ENCODE measurements at places on chromosomes 6 and 20.

GRCh38 chr20:43744151-43744611 lies 17.4 kb upstream of the GTSF1L start:
- no peak for DNase-seq

DNA sequence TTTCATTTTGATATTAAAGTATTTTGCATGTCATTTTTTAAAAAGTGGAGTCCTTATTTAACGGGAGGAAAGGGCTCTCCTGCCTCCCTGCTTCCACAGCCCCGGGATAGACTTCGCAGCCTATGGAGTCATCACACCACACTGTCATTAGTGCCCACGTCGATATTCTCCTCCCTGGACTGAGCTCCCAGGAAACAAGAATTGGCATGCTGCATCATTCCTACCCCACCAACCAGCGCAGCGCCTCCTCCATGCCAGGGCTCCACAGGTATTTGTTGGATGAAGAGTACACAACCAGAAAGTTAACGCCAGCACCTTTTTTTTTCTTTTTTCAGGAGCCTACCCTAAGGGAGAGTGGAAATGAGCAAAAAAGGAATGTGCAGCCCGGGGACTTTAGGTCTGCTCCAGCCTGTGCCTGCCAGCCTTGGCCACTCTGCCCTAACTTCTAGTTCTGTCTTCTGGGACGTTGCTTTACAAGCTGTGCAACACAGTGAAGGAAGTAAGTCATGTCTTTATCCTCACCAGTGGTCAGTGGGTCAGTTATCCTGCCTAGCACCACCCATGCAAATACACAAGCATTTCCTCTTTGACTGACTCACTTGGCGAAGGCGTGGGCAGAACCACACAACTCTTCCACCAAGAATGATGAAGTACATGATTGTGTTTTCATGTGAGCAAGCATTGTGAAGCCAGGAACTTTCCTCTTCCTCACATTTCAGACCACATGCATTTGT lies 180.7 kb upstream of the UST start:
- DNase-seq, result no peak

DNA sequence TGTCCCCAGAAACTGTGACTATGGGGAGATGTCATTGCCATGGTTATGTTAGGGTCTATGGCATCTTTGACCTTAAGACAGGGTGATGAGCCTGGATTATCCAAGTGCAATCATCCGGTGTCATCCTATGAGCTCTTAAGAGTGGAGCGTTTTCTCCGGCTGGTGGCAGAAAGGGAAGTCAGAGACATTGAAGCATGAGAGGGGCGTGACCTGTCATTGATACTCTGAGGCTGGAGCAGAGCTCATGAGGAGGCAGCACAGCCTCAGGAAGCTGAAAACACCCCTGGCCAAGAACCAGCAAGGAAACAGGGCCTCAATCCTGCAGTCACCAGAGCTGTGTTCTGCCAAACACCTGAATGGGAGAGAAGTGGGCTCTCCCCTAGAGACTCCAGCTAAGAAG lies 59.6 kb downstream of the ANKRD60 start:
- no peak for DNase-seq

DNA sequence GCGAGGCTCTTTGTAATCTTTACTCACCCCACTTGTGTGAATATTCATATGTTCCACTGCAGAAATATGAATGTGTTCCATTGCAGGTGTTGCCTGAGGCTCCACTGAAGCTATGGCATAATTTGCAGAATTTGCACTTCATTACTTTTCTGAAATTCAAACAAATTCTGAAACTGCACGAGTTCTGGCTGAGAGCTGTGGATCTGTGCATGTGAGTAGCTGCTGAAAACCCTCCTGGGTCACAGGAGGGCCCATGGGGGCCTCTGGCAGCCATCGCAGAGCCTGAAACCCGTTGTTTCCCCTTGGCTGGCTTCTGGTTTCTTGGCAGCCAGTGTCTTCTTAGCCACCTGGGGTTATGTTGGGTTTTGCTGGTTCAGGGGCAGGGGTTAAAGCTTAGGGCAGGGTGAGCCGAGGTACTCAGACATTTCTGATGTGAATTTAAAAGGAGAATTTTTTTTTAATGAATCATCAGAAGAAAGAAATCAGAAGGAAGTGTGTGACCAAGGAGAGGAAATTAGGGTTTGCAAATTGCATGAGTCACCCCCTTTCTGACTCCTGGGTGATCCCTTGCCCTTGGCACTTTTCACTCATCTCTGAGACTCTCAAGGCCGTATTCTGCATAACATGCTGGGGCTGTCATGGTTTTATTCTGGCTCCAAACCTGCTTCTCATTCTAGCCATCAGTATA lies 40.6 kb downstream of the TOX2 start:
- no peak for DNase-seq

DNA sequence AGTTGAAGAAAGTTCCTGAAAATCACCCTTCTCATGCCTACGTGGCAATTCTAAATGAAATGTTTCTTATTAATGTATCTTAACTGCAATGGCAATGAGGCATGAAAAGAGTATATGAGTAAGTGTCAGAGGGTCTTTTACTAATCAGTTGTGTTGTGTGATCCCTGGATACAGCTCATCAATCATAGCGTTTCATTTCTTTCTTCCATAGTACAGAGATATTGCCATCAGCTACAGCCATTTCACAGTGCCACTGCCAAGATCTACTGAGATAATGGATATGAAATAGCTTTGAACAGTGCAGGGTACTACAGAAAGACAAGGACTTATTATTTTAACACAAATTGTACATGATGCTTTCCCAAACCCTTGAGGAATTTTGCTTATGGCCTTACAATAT lies 450.8 kb downstream of the KHDRBS2 start:
- no peak for DNase-seq

GRCh38 chr6:166541876-166542579 lies 44.5 kb downstream of the RAMACL start:
- DNase-seq, result no peak

DNA sequence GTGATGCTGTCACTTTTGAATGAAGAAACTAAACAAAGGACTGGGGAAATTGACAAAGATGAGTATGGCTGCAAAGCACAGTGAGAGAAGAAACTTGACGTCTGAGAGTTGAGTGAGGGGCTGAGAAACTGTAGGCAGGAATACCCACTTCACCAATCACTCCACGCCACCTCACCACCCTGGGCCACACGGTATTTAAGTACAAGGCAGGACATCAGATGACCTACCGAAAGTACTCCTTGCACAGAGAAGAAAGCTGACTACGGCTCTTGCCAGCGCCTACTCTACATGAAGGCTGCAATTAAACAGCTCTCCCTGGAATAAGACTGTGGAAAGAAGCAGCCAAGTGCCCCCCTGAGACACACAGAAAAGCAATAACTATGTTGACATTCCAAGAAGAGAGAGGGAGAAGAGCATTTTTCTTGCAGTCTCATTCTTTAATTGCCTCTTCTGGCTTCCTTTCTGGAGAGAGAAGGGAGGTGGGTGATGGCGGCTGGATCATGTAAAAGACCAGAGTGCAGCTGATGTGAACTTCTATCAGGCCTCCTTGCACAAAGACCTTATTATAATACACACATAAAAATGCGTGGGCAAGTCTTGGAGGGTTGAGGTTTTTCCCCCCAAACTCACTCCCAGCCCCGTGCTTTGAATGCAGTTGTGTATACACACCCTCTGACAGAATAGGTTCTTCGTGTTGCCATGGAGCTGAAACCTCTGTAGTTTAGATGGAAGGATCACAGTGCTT lies 44.6 kb downstream of the HIVEP2 start:
- no peak for DNase-seq

GRCh38 chr6:32132110-32132509 lies 2.0 kb upstream of the FKBPL start:
- DNase-seq, result no peak

GRCh38 chr6:160398674-160399271 lies 50.6 kb downstream of the SLC22A3 start:
- DNase-seq, result no peak

DNA sequence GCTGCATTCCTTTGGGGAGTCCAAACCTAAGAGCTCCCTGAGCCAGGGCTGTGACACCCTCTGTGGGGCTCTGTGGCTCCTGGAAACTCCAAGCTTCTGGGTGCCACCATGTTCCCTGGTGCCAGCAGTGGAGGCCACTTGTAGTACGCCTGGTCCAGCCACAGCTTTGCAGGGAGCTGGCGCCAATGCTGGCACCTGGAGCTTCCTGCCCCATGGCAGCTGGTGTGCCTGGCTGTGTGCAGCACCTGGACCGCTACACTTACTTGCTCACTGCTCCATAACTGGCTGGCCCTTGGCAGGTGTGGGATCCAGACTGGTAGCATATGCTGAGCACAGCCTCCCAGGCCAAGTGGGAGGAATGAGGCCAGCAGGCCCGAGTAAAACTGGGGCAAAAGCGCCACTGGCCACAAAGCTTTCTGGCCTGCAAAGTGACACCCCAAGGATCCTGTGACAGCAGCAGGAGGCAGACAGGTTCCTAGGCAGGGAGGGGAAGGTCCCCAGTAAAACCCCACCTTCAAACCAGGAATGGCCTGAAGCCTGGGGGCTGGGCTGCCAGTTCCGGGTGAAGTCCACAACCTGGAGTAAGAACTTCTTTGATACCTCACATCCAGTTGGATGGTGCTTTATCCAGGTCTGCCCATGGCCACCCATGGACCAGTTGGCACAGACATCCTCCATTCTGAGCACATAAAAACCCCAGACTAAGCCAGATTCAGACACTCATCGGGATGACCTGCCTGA lies 461.0 kb downstream of the TBC1D32 start:
- DNase-seq, result no peak

- no peak for DNase-seq
These were observed 88.8 kb upstream of the EZR start for GRCh38 chr6:158907931-158908330.

DNA sequence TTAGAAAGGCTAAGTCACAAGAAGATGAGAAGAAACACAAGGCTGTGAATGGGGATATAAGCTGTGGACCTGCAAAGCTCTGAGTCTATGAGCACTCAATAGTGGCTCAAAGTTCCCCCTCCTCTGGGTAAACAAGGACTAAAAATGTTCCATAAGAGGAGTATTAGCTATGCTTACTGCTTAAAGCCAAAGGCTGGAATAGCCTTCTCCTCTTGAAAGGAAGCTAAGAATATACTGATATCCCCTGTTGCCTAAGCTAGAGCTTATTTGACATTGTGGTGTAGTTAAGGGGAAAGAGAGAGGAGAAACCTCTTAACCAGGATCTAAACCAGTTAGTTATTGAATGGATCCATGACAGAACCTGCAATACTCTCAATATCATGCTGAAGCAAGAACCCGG lies 45.8 kb downstream of the NOL7 start:
- no peak for DNase-seq

- no peak for DNase-seq
These were observed 108.5 kb upstream of the NXT1 start for GRCh38 chr20:23242104-23242503.

- DNase-seq, result no peak
These were observed 5.9 kb downstream of the RNF146 start for GRCh38 chr6:127272576-127272975.

DNA sequence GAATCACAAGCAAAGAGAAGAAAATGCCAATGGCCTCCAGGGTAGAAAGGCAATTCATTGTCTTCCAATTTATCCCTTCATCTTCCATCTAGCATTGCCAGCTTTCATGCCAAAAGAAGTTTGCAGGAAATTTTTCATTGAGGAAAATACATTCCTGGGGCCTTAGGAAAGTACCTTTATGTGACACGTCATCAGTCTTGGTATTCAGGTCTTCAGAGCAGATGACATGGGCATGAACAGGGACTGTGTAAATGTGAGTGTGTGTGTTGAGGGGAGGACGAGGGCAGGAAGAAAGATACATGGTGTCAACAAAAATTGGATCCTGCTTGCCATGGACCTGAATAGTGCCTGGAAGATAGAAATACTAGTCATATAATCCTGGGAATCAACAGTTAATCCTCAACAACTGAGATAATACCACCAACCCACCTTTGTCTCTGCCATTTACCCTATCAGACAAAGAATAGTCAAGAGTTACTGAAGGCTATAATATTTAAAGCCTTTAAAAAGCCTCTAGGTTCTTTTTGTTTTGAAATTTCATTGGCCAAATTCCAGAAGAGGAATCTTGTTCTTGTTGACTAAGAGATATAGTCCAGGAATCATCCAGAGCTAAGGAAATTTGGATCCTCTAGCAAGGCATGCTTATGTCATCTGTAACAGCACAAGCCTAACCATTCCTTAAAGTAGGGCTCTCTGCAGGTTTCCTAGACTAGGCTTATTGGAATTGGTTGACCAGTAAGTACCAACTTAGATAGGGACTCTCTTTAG lies 405.8 kb upstream of the SASH1 start:
- no peak for DNase-seq

DNA sequence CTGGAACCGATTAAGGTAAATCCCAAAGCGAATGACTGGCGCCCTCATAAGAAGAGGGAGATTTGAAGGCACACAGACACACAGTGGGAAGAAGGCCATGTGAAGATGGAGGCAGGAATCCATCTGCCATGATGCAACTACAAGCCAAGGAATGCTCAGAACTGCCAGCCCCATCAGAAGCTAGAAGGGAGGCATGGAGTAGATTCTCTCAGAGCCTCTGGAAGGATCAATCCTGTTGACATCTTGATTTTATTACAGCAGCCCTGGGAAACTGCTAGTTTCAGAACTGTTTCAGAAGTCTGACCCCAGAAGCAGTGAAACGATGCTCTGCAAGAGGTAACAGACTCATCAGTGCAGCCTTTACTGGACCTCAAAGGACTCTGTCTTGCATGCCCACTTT lies 103.5 kb upstream of the GPR6 start:
- no peak for DNase-seq

- DNase-seq, result no peak
These were observed 17.1 kb upstream of the LCA5 start for GRCh38 chr6:79554305-79554704.

DNA sequence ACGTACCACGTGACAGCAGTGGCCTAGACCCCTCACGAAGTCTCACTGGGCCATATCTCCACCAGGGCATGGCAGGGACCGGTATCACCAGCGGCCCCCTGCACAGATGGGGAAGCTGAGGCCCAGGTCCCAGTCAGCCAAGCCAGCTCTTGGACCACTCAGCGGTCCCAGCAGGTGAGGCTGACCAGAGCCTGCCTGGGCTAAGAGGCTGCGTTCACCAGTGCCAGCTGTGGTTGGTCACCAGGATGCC lies 2.6 kb upstream of the MRGBP start:
- DNase-seq, result no peak

- no peak for DNase-seq
These were observed 378.4 kb downstream of the ARHGAP18 start for GRCh38 chr6:129331450-129332138.

GRCh38 chr6:147930745-147931144 lies 411.9 kb upstream of the SASH1 start:
- no peak for DNase-seq

All from right renal pelvis (tissue), 4 donors.